RWPE1 (cell line): ENCODE measurements at places on chromosomes 7 and 10.

DNA sequence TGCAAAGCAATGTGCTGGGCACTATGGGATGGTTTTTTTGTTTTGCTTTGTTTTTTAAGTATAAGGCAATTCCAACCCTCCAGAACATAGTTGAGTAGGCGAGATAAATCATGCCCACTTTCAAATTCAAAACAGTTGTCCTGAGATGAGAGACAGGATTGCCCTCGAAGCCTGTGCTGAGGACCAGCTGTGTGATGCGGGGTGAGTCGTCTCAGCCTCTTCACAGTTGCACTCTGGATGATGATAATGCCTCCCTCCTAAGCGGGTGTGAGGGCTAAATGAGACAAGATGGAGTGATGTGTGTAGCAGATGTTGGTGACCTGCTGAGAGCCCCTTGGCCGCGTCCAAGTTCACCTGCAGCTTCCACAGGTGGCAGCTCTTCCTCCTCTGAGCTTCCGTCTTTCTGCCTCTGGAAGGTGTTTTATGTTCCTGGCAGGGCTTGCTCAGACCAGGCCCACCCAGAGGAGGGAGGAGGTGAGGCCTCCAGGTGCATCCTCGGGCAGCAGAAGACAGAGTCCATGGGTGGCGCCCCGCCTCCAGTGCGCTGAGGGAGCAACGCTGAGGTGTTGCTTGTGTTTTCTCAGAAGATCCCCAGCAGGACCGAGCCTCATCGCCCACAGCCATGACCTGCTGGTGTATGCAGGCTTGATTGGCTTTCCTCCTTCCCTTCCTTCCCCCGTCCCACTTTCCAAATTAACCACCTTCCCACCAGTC, 30.6 kb downstream of the ECHDC3 start:
- no peak for DNase-seq

- no peak for DNase-seq
Measured at GRCh38 chr7:102096012-102096332, 190.7 kb upstream of the SH2B2 start.

GRCh38 chr7:36276428-36277248, 113.0 kb upstream of the ANLN start:
- no peak for DNase-seq

DNA sequence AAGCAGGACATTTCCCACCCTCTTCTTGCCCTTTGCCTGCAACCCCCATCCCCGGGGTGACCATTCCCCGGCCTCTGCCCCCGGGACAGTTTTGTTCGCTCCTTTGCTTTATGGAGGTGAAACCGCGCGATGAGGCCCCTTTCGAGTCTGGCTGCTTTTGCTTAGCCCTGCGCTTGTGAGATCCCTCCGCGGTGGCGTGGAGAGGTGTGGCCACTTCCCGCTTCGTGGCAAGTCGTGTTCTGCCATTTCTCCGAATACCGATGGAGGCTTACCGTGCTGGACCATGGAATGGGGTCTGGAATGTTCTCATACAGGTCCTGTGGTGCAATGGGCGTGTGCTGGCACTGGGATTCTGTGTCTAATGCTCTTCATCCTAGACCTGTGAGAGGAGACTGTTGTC, 106.7 kb downstream of the LHPP start:
- DNase-seq, result no peak

- peak; percentile 82 for DNase-seq
Measured at GRCh38 chr7:50446542-50446960, 3.6 kb downstream of the FIGNL1 start.

DNA sequence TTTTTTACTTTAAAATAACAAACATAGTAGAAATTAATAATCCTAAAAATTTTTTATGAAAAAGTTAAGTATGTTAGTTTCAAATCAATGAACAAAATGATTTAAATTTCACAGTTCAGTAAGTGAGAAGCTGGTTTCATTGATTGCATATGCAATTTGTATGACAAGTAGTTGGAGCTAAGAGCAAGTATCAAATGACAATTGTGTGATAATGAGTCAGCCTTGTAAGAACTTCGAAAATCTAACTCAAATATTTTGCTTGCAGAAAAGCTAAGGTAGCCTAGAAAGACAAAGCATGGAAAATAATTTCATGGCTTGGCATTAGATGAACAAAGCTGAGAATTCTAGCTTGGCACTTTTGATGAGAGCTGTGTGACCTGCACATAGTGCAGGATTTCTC, 111.5 kb downstream of the HDAC9 start:
- peak; percentile 4 for DNase-seq

DNA sequence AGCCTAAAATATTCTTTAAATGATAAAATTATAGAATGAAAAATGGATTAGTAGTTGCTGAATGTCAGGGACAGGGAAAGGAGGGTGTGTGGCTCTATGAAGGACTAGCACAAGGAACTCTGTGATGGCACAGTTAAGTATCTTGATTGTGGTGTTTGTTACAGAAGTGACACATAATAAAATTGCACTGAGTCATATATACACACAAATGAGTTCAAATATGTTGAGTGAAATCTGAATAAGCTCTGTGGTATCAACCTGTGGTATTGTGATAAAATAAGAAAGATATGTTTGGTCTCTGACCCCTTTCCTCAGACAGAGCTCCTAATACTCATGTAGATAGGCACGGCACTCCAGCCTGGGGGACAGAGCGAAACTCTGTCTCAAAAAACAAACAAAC, 181.5 kb upstream of the TRIM24 start:
- DNase-seq, result no peak

DNA sequence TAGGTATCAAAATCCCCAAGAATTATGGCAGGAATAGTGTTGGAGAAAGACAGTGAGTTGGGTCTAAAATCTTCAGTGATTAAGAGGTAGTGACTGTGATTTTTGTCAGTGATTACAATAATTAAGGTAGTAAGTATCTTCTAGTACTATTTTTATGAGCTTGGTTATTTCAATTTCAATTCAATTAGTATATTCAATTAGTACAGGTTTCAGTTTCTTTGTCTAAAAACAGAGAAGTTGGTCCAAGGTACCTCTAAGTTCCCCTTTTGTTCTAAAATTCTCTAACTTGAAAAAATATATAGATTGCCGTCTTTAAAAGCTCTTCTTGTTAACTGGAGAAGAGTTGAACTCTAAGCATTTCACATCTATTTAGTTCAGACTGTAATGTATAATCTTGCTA, 82.9 kb downstream of the OTUD1 start:
- DNase-seq, result no peak

DNA sequence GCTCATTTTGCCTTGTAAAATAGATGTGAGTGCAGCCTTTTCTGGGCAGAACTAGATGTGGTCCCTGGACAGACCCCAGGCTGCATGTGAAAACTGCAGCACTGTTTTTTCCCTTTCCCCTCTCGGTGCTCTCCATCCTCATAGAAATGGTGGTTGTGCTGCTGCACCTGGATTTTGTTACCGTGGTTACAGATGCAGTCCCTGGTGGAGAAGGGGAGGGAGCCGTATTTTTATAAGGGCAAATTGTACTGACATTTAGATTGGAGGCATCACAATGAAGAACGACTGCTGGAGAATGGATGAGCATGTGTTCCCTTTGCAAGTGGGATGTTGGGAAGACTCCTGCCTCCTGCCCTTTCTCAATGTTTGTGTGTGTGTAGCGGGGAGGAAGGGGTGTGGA, 469.9 kb downstream of the CCSER2 start:
- no peak for DNase-seq

DNA sequence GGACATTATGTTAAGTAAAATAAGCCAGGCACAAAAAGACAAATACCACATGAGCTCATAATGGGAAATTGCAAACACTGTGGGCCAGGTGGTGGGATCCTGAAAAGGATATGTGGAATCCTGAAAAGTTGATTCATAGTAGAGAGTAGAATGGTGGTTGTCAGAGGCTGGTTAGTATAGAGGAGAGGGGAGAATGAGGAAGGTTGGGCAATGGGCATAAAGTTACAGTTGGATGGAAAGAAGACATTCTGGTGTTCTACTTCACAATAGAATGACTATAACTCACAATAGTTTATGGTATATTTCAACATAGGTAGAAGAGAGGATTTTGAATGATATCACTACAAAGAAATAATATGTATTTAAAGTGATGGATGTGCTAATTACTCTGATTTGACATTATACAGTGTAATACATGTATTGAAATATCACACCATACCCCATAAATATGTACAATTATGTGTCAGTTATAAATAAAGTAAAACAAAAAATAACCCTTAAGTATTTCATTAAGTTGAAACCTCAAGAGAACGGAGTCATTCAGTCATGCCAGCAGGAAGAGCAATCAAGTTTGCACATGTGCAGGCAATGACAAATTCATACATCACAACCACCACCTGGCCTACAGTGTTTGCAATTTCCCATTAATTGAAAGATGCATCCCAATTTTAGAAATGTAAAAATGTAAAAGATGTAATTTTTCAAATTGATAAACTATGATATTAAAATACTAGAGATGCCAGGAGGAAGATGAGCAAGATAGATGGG, 156.7 kb downstream of the MAGI2 start:
- DNase-seq, result peak; percentile 43

GRCh38 chr7:19062216-19062615, 55.2 kb downstream of the TWIST1 start:
- DNase-seq, result no peak

DNA sequence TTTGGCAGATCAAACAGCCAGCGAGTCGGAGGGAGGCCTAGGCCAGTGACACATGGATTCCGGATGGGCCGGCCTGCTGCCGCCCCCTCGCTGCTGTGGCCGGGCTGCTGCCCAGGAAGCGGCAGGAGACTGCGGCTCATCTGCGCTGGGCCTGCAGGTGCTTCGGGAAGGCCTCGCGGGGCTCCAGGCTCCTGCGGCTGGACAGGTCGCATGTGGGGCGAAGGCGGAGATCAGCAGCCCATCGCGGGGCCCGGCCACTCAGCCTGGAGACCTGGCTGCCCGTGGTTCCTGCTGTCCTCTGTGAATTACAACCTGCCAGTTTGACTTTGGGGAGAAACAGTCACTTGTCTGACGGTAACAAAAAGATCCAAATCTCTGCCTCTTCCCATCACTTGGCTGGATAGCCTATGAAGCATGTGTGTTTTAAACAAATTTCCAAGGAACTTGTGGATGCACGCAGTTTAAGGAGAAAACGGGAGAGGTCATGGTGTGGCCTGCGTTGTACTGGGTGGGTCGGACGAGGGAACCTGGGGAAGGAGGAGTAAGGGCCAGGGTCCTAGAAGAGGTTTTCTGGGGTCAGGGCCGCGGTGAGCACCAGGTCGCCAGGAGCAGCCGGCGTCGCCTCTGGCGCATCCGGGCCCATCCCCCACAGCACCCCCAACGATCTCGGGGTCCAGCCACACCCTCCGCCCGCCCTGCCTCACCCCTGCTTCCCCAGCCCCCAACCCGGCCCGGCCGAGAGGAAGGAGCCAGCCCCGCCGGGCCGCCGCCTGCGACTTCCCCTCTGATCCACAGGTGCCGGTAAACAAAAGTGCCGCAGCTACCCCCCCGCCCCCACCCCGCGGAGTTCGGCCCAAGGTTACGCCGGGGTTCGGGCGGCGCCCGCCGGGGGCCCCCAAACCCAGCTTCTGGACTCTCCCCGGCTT, 1.6 kb downstream of the SPOCK2 start:
- no peak for DNase-seq
